Cerebellar nuclear complex (tissue), 1 donor: ENCODE measurements at places on chromosomes 6 and 20.

GRCh38 chr20:19769507-19769906 is 11.4 kb downstream of the RIN2 start:
- no peak for DNase-seq

GRCh38 chr6:138162111-138162954 is 594 bp downstream of the ARFGEF3 start:
- no peak for DNase-seq

- no peak for DNase-seq
Measured at GRCh38 chr6:110421749-110422443, 6.5 kb upstream of the DDO start.

GRCh38 chr6:40788661-40789655 is 201.8 kb upstream of the LRFN2 start:
- no peak for DNase-seq

DNA sequence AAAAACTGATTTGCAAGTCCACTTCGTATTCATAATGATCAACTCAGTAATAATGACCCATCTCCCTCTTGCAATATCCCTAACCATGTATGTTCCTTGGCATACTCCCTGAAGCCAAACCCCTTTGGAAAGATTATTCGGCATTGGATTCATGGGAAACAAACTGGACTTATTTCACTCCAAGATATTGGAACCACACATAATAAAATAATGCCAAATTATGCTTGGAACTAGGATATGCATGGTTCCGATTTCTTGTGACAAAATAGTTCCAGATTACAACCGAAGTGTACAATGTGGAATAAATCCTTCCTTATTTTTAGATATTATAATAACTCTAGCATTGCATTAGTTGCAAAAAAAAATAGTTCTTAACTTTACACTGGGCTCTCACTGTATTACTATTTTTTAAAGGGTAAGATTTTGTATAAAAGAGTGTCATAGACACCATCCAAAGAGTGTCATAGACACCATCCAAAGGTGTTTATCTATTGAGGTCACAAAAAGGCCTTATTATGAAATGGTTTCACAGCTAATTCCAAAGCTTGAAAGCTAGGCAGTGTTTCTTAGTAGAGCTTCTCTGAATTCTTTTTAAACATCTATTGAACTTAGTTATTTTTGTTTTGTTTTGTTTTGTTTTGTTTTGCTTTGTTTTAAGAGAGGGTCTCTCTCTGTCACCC is 410.9 kb upstream of the JARID2 start:
- no peak for DNase-seq

GRCh38 chr6:142857233-142857761 is 87.7 kb downstream of the HIVEP2 start:
- DNase-seq, result no peak

GRCh38 chr20:25571817-25572216 is 13.5 kb downstream of the NINL start:
- no peak for DNase-seq

DNA sequence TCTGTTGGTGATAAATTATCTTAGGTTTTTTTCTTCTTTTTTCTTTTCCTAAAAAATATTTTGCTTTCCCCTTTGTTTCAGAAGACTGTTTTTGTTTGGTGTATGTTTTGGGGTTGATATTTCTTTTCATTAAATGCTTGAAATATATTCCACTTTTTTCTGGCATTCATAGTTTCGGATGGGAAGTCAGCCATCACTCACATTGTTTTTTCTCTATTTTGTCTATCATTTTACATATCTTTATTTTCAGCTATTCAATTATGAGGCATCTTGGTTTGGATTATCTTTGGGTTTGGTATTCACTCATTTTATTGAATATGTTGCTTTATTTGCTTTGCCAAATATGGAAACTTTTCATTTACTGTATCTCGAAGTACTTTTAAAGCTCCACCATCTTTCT is 600.5 kb upstream of the EYS start:
- DNase-seq, result no peak

- DNase-seq, result no peak
Measured at GRCh38 chr20:49916146-49917002, 1.0 kb upstream of the SPATA2 start.

GRCh38 chr6:33093855-33094254 is 18.1 kb downstream of the HLA-DPB1 start:
- DNase-seq, result no peak

- no peak for DNase-seq
Measured at GRCh38 chr6:35694462-35694861, 5.7 kb upstream of the FKBP5 start.

DNA sequence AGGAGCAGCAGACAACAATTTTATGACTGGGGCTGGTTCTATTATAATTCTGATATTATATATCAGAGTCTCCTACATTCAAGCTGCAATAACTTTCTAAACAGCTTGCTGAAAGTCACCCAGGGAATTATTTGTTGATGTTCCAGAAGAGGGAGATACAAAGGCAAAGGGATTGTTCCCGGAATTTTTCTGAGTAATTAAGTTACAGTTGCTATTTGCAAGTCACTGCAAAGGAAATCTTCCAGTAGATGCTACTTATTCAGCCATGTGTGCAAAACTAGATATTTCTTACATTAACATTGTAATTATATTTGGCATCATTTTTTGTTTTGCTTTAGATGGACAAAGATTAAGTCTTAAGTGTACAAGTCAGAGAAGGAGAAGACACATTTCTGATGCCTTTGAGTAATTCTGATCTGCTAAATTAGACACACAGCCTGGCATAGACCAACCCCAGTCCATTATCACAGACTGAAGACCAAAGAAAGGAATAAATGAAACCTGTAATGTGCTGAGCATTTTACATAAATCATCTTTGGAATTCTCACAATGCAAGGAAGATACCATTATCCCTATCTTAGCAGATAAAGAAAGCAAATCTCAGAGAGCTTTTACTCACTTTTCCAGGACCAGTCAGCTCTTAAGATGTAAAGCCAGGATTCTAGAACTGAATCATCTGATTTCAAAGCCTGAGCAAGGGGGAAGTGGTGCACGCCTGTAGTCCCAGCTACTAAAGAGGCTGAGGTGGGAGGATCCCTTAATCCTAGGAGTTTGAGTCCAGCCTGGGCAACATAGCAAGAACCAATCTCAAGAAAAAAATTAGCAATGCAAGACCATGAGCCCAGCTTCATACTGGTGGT is 62.6 kb upstream of the AKAP12 start:
- no peak for DNase-seq

- no peak for DNase-seq
Measured at GRCh38 chr20:23456873-23457272, 4.2 kb upstream of the CST11 start.

- no peak for DNase-seq
Measured at GRCh38 chr6:30640481-30640880, 6.5 kb upstream of the C6orf136 start.

DNA sequence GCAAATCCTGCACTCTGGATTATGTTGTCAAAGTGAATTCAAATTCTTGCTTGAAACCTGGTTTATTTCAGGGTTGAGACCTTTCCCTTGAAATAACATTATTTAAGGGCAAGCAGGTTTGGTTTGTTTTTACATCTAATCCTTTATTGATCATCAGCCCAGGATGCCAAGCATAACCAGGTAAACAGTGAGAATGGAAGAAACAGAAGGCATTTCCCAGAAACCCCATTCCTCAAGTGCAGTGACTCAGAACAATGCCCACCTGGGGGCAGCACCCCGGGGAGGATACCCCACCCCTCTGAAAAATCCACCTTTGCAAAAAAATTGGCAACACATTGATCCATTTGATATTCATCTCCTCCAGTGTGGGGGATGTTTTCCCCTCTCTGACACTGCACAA is 32.5 kb downstream of the POFUT1 start:
- DNase-seq, result no peak

GRCh38 chr6:14282854-14283505 is 165.4 kb downstream of the CD83 start:
- DNase-seq, result no peak

DNA sequence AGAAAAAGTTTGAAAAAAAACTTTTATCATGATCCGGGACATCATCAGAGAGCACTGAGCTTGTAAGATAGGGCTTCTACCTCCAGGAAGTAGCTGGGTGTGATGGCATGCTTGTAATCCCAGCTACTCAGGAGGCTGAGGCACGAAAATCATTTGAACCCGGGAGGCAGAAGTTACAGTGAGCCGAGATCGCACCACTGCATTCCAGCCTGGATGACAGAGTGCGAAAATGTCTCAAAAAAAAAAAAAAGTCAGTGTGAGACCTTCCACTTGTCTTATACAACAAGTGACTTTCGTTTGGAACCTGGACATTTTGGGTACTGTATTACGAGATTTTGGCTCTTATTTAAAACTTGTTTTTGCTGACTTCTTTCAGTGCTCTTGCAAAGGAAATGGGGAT is 5.9 kb upstream of the SLC13A3 start:
- no peak for DNase-seq

GRCh38 chr20:25178563-25179438 is 16.7 kb upstream of the ENTPD6 start:
- no peak for DNase-seq

GRCh38 chr6:2881423-2881822 is 21.7 kb downstream of the SERPINB9 start:
- no peak for DNase-seq

GRCh38 chr20:15918631-15919030 is 654.6 kb downstream of the KIF16B start:
- DNase-seq, result no peak

- DNase-seq, result no peak
Measured at GRCh38 chr20:24483435-24484080, 14.1 kb downstream of the SYNDIG1 start.

GRCh38 chr20:9136114-9136513 is 67.2 kb downstream of the PLCB4 start:
- DNase-seq, result no peak

- no peak for DNase-seq
Measured at GRCh38 chr6:81515562-81516453, 236.7 kb downstream of the TENT5A start.

- DNase-seq, result no peak
Measured at GRCh38 chr6:29494131-29494530, 6.4 kb upstream of the MAS1L start.

- DNase-seq, result no peak
Measured at GRCh38 chr20:44437497-44437896, 38.2 kb upstream of the TTPAL start.

DNA sequence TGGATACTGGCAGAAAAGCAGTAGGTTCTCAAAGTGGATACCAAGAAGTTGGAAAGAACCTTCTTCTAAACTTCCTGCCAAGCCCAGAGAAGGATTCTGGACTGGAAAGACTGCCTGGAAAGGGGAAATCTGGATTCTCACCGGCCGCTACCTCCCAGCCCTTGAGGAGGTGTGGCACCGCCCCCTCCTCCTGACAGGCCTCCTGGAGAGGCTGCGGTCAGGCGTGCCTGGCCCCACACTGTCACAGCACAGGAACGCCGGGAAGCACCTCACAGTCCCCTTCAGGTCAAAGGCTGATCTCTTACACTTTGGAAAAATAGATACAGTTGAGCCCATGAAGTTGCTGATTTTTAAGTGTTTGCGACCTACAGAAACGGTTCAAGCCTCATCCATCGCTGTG is 16.3 kb upstream of the PDE10A start:
- no peak for DNase-seq

GRCh38 chr20:63011798-63012197 is 5.0 kb upstream of the BHLHE23 start:
- no peak for DNase-seq

DNA sequence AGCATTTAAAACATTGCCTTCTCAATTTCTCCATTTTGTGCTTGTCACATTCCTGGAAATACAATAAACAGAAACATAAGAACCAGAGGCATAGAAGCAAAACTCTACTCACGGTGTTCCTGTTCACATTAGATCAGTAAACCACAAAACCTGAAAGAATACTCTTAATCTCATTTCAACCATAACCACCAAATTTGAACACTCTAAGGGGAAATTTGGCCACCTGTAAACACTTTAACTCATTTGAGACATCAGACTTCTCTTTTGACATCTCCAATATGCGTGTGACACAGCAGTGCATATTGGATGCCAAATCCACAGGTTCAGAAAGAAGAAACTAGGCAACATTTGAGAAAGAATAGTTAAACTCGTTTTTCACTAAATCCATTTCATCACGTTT is 153.8 kb upstream of the IRAK1BP1 start:
- no peak for DNase-seq

DNA sequence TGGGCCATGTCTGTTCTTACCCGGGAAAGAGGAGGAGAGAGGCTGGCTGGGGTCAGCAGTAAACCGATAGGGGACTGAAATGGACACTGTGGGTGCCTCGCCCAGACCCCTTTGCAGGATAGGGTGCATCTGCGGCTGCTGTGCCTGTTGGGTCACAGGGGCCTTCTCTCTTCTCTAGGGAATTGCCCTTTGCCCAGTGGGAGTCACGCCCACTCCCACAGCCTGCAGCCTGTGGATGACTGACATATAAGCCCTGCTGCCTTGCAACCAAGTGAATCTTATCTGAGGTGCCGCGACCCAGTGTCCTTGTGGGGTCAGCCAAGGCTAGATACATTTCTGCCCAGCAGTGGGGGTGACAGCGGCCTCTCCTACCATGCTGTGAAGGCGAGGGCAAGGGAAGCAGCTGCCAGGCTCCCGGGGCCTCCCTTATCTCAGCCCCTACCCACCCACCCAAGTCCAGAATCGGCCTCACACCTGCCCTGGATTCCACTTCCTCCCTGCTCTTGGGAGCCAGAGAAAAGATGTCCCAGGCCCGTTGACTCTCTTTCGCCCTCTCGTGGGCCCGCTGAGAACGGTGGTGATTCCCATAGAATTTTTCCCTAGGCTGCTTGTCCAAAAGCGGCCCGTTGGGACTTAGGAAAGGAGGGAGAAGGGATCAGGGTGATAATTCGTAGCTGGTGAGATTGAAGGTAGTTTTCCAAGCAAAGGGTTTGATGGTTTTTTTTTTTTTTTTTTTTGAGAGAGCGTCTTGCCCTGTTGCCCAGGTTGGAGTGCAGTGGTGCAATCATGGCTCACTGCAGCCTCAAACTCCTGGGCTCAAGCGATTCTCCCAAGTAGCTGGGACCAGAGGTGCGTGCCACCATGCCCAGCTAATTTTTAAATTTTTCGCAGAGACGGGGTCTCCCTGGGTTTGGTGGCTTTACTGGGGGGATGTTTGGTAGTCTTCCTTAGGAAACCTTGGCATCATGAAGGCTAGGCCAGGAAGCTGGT is 76.4 kb upstream of the RNF24 start:
- no peak for DNase-seq

GRCh38 chr20:2133318-2134183 is 31.9 kb downstream of the STK35 start:
- no peak for DNase-seq

GRCh38 chr20:8449123-8449522 is 317.1 kb downstream of the PLCB1 start:
- DNase-seq, result no peak

DNA sequence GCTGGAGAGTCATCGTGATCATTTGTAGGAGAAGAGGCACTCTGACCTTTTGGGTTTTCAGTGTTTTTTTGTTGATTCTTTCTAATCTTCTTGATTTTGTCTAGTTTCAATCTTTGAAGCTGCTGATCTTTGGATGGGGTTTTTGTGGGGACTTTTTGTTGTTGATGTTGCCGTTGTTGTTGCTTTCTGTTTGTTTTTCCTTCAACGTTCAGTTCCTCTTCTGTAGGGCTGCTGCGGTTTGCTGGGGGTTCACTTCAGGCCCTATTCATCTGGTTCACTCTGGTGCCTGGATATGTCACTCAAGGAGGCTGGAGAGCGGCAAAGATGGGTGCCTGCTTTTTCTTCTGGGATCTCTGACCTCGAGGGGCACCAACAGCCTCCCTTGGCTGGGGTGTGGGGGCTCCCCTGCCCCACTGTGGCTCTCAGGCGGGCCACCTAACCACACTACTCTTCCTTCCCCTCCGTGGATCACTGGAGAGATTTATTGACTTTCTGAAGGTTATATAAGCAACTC is 21.5 kb upstream of the TMEM244 start:
- no peak for DNase-seq
